ENCODE measurements at places on chromosomes 7 and 10. TPM values are rescaled to one million over a fixed set of nuclear protein-coding genes. Genes with fewer than 3 reads are reported as not detected.

DNA sequence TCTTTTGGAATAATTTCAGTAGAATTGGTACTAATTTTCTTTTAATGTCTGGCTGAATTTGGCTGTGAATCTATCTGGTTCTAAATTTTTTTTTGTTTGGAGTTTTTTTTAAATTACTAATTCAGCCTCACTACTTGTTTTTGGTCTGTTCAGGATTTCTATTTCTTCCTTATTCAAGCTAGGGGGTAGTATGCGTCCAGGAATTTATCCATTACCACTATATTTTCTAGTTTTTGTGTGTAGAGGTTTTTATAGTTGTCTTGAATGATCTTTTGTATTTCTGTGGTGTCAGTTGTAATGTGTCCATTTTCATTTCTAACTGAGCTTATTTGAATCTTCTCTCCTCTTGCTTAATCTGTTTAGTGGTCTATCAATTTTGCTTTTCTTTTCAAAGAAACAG is 48.9 kb upstream of the ICA1 start:
- no peak for DNase-seq

- no peak for DNase-seq
Measured at GRCh38 chr10:25555865-25556264, 378.2 kb upstream of the MYO3A start.

GRCh38 chr7:74253835-74254128 is 417 bp downstream of the RFC2 start:
- no peak for DNase-seq

GRCh38 chr10:85317827-85318226 is 989.4 kb downstream of the CCSER2 start:
- DNase-seq: no peak

DNA sequence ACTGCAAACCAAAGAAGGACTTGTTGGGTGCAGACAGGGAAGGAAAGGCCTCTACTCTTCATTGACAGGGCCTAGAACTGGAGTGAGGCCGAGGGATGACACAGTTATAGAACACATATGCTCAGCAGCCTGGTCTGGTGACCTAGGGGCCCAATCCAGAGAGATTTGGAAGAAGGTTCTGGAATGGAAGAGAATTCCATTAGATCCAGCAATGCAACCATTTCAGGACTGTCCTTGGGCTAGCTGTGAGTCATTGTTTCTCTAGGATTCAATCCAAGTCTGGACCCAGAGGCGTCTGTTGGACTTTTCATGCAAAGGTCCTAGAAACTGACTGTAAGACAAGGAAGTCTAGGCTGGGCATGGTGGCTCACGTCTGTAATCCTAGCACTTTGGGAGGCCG is 59.2 kb downstream of the WIPF3 start:
- no peak for DNase-seq

DNA sequence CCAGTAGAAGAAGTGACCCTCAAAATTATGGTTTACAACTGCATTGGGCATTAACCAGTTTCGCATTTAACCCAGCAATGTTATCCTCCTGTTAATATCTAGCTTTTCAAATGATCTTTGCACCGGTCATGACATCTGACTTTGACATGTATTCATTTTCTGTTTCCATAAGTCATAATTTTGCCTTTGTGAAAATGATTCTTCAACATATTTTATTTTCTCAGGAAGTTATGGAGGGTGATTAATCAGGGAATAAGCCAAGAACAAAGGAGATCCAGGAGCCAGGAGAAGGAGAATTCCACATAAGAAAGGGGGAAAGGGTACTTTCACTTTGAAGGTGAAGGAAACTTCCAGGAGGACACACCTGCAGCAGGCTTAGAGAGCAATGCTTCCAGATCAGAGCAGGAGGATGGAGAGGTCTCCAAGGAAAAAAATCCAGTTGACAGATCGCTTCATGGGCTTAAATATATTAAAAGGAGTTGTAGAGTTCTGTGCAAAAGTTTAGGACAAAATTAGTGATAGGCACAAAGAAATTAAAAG is 92.1 kb upstream of the FAM3C start:
- DNase-seq: no peak

- no peak for DNase-seq
Measured at GRCh38 chr7:157569967-157570366, 233.2 kb downstream of the DNAJB6 start.

DNA sequence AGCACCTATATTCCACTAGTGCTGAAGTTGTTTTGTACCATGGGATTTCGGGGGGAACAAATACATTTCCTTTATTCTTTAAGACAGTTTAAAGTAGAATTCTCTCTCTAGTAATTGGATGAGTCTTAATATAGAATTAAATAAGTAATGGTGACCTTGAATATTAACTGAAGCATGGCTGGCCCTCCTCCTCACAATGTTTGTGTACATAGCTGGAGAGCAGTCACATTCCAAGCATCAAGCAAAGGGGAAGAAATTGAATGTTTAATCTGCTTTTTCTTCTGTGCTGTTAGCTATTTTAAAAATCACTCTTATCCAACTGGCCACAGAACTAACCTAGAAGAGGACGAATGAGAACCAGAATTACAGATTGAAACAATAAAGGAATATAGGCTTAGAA is 906.9 kb downstream of the CCSER2 start:
- DNase-seq: no peak

- DNase-seq: no peak
Measured at GRCh38 chr7:76330673-76331072, 28.1 kb downstream of the YWHAG start.

DNA sequence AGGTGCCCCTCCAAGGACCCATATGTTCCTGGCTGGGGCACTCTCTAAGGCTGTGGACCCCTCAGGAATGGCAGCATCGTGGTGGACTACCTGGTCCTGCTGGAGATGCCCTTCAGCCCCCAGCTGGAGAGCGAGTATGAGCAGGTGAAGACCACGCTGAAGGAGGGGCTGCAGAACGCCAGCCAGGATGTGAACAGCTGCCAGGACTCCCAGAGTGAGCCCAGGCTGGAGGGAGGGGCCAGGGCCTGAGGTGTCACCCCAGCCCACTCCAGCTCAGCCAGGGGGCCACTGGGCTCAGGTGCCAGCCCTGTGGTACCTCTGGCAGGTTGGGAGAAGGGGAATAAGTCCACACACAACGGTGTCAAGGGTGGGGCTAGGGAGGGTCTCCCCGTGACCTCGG is 4.7 kb upstream of the MUC12 start:
- peak; percentile 94 for DNase-seq

GRCh38 chr7:50212016-50212325 is 92.5 kb upstream of the IKZF1 start:
- no peak for DNase-seq

EMX2 gene
- 4.7 TPM for total RNA-seq

DNA sequence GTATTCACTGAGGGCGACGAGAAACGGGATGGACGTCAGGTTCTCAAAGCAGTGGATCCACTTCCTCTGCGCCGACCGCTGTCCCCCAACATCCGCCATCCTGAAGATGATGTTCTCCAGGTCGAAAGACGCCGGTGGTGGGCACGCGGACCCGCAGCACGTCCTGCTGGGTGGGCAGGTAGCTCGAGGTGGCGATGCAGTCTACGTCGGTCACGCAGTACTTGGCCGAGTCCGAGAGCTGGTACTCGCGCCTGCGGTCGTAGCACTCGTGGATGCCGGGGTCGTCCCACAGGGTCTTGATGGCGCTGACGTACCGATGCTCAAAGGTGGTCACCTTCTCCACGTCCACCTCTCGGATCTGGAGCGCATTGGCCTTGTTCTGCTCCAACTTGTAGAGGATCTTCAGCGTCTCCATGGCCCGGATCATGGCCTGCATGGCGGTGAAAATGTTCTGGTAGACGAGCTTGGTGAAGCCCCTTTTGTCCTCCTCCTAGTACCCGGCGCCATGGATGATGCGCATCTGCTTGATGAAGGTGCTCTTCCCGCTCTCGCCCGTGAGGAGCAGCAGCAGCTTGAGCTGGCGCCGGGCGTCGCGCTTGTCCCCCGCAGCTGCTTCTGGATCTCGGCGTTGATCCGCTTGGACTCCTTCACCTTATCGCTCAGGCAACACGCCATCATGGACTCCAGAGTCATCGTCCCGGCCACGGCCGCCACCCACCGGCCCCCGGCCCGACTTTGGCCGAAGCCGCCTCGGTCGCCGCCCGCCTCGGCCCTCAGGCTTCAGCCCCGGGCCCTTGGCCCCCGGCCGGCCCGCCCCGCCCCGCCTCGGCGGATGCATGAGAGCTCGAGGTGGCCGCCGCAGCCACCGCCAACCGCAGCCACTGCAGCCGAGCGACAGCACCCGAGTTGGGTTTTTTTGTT is 122.9 kb upstream of the KCTD7 start:
- peak; percentile 94 for DNase-seq

CC2D2B gene
- total RNA-seq: 0.30 TPM

DNA sequence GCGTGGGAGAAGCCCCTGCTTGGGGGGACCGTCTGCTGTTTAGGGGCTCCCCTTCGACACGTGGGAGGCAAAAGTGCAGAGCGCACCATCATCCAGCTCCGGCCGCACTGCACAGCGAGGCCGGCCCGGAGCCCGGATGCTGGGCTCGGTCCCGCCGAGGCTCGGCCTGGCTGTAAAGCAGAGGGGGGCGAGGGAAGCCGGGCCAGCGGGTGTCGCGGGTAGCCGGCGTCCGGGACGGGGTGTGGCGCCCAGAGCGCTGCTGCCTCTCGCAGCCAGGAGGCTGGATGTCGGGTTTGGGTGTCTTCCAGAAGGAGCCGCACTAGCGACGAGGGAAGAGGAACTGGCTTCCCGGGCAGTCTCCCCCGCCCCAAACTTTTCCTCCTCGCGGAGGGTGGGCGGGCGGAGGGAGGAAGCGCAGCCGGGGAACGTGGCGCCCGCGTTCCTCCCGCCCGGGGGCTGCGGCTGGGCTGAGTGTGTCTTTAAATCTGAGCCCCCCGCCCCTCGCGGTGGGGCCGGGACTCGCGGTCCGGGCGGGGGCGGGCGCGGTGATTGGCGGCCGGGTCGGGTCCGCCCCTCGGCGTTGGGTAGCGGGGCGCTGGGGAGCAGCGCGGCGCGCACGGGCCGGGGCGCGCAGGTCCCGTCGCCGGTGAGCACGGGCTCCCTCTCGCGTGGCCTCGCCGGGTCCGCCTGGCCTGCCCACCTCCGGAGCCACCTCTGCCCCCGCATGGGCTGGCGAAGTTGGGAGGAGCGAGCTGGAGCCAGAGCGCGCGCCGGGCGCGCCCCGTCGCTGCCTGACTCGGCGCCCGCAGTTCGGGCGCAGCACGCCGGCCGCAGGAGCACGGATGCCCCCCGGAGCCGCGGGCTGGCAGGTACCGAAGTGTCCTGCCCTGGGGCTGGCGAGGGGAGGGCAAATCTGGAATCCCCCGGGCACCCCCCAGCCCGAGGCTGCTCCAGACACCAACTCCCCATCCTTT is at the start of gene PALD1:
PALD1 (plus strand) TSS at position 577 of the 974 bp plus-strand sequence. CDS start 47,185 bp downstream, outside the sequence.
- no peak for DNase-seq

GRCh38 chr10:30502266-30503060 is 68.5 kb downstream of the MAP3K8 start:
- DNase-seq: no peak

DNA sequence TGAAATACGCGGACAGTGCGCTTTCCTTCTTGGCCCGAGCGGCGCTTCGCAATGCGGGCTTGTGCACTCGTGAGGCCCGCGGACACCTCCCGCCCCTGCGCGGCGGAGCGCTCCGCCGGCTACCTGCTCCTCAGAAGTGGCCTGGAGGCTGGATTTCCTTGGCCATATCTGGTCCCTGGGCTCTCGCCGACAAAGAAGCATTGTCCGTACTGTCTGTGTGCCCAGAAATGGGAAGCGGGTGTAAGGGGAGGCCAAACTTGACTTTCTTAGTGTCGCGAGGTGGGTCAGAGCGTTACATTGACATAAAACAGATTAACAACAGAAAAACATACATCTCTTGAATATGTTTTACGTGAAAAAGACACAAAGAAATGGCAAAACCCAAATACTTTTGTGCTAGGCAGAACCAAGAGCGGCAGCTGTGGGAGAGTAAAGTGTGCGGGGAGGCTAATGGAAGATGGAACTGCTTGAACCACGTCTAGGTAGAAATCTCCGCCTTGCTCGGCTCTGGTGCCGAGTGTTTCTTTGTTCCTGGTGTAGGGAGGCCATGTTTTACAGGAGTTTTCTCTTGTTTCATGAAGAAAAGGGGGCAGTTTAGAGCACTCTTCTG is 1.4 kb downstream of the LANCL2 start:
- no peak for DNase-seq

- DNase-seq: no peak
Measured at GRCh38 chr7:101743995-101744360, 73.4 kb upstream of the CUX1 start.

DNA sequence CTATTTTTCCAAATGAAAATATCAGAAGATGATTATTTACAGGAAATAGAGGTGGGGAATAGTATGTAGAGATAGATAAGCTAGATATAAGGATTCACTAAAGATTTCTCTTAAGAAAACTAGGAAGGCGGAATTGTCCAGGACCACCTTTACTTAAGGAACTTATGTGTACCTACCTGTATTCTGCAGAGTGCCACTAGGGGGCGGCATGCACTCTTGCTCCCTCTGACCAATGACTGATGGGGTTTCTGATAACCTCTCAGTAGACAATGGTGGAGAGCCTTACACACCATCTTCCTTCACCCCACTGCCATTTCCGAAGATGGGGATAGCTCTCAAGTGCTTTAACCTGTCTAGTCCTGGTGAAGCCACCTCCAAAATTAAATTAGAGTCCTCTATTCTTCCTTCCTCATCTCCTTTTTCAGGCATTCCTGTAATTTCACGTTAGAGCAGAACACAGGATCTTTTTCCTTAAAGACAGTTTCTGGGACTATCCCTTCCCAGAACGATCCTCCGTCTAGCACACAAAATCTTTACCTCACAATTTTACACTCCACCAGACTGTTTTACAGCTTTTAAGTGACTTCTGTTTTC is 453.1 kb downstream of the SORCS1 start:
- no peak for DNase-seq

DNA sequence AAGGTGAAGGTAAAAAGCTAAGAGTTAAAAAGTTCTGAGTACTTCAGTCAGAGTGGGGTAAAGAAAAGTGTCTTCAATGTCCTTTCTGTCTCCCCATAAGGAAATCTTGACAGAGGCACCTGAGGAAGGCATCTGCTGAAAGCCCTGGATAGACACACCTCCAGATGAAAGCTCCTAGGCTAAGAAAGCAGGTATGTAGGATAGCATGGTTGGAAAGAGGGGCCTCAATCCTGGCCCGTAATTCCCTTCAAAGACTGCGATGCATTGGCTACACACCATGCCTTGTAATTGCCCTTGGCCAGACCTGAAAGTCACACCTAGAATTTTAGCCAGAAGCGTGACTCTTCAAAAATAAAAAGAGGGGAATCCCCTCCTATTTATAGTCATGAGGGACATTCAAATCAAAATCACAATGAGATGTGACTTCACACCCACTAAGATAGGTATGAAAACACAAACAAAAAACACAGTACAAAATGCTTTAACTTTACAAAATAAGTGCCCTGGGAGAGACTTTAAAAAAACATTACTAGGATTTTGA is 809.7 kb downstream of the IPMK start:
- DNase-seq: no peak

- DNase-seq: no peak
Measured at GRCh38 chr10:128027822-128028507, 98.3 kb downstream of the MKI67 start.

DNA sequence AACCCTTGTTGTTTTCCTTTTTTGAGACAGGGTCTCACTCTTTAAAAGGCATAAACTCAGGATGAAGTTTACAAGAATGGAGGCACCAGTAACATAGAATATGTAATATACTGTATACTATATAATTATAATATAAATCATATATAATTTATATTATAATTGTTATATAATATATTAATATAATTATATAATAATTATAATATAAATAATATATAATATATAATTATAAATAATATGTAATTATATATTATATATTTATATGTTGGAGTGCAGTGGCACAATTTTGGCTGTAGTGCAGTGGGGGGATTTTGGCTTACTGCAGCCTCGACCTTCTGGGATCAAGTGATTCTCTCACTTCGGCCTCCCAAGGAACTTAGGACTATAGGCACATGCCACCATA is 96.1 kb downstream of the LRMDA start:
- DNase-seq: no peak

GRCh38 chr7:65955718-65956117 is 26.3 kb downstream of the GUSB start:
- DNase-seq: no peak
